Right hindlimb (tissue), 1 donor: ENCODE measurements at places on chromosomes 4 and X.

DNA sequence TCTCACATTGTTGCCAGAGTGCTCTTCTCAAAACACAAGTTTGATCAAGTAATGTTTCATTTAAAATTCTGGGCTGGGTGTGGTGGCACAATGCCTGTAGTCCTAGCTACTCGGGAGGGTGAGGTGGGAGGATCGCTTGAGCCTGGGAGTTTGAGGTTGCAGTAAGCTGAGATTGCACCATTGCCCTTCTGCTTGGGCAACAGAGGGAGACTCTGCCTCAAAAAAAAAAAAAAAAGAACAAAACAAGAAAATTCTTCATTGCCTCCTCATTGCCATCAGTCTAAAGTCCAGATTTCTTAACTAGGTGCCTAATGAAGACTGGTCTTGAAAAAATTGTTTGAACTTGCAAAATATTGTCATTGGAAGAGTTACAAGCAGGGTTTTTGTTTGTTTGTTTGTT is 120.1 kb downstream of the MFAP3L start:
- DNase-seq = no peak

- no peak for DNase-seq
Measured at GRCh38 chrX:15745179-15745578, 7.1 kb downstream of the CA5B start.

GRCh38 chrX:149157976-149158375 is 347.1 kb downstream of the IDS start:
- no peak for DNase-seq

- DNase-seq = no peak
Measured at GRCh38 chr4:110472583-110473329, 3.2 kb upstream of the ENPEP start.

DNA sequence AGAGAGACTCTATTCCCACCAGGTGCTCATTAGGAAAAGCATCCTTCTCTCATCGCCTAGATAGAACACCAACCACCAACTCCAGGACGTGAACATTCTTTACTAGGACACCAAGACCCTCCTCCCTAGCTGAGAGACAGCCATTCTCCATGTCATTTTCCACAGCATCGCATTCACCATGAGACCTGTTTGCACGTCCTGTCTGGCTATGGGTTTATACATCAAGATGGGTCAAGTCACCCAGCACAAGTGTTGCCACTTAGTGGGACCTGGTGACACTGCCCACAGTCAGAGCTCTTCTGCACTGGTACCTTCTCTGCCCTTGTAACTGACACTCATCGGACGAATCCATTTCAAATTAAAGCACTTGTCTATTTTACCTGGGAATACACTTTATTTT is 17.5 kb downstream of the LRP2BP start:
- no peak for DNase-seq

- DNase-seq = peak; percentile 47
Measured at GRCh38 chr4:174522183-174523024, at the start of gene HPGD. Gene HPGD (minus strand): TSS chr4:174522488. CDS start chr4:174522451, 37 bp downstream.

DNA sequence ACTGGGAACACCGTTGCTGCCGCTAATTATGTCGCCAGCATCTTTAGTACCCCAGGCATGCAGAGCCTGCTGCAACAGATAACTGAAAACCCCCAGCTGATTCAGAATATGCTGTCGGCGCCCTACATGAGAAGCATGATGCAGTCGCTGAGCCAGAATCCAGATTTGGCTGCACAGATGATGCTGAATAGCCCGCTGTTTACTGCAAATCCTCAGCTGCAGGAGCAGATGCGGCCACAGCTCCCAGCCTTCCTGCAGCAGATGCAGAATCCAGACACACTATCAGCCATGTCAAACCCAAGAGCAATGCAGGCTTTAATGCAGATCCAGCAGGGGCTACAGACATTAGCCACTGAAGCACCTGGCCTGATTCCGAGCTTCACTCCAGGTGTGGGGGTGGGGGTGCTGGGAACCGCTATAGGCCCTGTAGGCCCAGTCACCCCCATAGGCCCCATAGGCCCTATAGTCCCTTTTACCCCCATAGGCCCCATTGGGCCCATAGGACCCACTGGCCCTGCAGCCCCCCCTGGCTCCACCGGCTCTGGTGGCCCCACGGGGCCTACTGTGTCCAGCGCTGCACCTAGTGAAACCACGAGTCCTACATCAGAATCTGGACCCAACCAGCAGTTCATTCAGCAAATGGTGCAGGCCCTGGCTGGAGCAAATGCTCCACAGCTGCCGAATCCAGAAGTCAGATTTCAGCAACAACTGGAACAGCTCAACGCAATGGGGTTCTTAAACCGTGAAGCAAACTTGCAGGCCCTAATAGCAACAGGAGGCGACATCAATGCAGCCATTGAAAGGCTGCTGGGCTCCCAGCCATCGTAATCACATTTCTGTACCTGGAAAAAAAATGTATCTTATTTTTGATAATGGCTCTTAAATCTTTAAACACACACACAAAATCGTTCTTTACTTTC is 1.8 kb downstream of the UBQLN2 start:
- peak; percentile 24 for DNase-seq

DNA sequence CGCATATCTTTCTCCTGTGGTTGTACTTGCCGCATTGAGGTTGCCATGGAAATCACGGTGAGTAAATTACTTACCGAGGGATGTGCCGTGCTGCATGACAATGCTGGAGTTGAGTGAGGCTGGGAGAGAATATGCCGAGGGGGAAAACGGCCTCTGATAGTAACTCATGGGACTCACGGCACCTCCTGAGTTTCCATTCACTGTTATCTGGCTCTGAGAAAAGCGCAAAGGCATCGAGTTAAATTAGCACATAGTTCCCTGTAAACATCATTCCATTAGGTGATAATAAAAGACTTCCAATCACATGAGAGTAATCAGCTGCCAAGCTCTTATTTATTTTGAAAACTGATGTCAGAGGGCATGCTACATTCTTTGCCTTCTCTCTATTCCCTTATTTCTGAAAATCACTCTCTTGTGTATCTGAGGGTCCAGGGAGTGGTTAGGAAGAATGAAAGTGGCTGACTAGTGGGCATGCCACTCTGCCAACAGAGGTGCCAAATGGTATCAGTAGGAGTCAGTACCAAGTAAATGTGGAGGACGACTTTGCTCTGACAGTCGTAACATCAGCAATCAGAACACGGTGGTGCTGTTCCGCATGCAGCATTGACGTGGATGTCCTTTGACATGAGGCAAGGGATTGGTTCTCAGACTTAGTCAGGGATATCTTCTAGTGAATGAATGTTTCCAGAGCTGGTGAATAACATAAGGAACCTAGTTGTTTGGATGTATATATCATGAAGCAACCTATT is 126.9 kb upstream of the PDLIM3 start:
- no peak for DNase-seq

DNA sequence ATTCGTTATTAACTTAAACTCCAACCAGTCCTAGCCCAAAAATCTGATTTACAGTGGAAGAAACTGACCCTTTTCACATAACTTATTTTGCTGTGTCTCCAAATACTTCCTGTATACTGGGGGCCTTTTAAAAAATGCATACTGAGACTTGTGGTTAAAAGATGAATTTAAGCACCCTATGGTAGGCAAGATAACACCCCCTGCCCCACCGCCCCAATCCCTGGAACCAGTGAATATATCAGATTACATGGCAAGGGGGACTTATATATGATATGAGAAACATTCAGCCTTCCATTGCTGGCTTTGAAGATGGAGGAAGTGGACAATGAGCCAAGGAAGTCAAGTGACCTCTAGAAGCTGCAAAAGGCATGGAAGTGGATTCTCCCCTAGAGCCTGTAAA is 3.1 kb upstream of the CLCN3 start:
- no peak for DNase-seq

- no peak for DNase-seq
Measured at GRCh38 chr4:109195646-109196045, 106.8 kb downstream of the COL25A1 start.

DNA sequence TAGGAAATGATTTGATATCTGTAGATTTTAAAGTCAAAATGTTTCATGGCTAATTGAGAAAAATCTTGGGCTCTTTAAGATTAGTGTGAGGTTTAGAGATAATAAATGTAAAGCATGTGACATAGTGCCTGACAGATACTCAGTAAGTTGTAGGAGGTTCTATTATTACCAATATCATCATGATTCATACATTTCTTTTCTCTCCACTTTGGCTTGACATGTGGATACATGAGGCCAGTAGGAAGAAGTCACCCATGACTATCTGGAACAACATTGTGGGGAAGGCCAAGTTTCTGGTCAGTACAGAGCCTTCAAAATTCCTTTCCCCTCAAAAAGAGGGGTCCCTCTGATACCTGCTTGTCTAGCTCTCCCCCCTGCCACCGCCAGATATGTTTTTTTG is 91.2 kb upstream of the SORBS2 start:
- DNase-seq = no peak

DNA sequence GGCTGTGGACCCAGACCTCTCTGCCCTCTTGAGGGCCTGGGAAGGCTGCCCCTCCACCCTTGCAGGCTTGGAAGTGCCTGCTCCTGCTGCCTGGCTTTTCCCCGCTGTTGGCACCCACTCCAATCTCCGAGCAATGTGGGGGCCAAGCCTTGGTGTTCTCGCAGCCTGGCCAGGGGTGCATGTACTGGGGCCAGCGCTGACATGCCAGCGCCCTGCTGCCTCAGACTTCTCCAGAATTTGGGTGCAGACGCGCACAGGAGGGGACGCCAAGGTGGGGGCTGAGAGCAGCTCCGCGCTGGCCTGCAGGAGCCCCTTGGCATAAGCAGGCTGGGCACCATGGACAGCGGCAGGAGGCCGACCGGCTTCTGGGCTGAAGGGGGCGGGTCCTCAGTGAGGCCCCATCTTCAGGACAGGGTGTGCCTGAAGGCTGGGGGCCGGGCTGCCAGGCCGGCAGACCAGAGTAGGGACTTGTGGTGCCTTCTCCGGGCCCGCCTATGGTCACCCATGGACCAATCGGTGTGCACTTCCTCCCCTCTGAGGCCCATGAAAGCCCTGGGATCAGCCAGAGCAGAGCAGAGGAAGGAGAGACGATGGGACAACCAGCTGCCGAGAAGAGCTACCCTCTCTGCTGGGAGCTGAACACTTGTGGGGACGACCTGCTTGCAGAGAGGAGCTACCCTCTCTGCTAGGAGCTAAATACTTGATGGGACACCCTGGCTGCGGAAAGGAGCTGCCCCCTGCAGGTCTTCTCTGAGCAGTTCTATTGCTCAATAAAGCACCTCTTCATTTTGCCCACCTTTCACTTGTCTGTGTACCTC is 118.3 kb downstream of the DNAAF6 start:
- peak; percentile 60 for DNase-seq

DNA sequence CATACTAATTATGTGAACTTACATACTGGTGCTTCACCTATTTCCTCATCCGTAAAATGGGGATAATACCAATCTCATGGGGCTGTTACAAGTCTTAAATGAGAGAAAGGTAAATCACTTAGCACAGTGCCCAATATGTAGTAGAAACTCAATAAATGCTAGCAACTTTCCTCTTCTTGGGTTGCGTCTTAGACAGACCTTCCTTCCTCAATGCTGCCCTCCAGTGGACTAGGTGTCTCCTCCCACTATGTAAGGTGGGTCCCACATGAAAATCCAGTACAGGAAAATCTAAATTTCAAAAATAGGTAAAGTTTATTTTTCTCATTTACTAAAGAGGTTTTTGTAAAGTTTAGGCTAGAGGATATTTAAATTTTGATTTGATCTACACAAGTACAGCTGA is 20.6 kb downstream of the ZDHHC9 start:
- DNase-seq = peak; percentile 27

GRCh38 chr4:158965226-158965625 is 137.7 kb upstream of the RAPGEF2 start:
- DNase-seq = no peak

- DNase-seq = no peak
Measured at GRCh38 chr4:122665161-122665929, 44.5 kb upstream of the IL21 start.

GRCh38 chr4:106569146-106570031 is 200.8 kb upstream of the GIMD1 start:
- DNase-seq = peak; percentile 77

- no peak for DNase-seq
Measured at GRCh38 chr4:151854731-151855130, 93.9 kb upstream of the GATB start.

DNA sequence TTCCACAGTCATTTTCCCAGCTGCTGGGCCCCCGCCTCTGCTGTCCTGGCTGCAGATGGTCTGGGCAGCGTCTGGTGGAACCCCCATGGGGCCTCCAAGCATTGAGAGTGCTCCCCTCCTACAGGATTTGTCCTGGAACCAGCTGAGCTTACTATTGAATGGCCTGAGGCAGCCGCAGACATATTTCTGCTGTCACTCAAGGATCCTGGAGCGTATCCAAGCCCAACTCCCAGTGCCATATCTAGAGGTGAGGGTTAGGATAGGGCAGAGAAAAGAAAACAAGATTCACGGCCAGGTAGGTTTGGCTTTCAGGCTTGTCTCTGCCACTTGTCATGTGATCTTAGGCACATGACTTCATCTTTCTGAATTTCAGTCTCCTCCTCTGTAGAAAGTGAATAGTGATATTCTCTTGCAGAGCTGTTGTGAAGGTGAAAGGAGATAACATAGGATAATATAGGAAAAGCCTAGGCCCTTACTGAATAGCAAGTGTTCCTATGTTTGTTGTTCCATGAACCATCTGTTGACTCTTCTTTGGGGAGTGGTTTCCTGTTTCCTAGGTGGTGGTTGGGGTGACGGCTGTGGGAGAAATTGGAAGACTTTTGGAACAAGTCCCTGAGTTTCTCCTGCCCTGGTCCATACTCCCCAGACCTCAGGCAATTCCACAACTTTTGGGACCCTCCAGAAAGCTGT is 52.3 kb downstream of the SEPSECS start:
- DNase-seq = peak; percentile 75

DNA sequence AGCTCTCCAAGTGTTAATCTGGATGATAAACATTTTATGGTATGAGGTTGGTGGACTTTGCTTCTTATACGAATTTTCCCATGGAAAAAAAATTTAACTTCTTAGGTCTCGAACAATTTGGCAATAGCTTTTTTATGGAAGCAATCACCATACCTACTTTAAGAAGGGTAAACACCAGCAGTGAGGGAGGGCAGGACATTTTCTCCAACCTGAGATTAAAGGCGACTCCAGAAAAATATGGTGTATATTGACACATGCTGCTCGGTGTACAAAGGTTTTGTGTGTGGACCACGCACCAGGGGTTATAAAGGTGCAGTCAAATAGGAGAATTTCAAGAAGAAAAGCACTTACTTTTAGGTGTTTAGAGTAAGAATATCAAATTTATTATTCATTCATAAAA is 34.2 kb upstream of the SULT1E1 start:
- no peak for DNase-seq

DNA sequence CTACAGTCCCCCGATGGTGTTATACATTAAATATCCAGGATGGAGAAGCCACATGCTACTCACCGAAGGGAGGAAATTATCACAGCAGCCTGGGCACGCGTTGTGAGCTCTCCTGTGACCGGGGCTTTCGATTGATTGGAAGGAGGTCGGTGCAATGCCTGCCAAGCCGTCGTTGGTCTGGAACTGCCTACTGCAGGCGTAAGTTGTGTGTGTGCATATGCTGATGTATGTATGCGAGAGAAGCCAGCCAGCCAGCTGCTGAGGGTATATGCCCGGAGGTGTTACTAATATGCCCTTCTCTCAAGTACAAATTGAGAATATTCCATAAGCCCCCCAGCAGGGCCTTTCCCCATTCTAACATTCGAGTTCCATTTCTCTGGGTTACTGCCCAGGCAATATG is 18.2 kb downstream of the SRPX2 start:
- no peak for DNase-seq
